Stomach (tissue), 19 donors: ENCODE measurements at places on chromosomes 5 and 9. TPM values are rescaled to one million over a fixed set of nuclear protein-coding genes. Genes with fewer than 3 reads are reported as not detected.
A peak's percentile ranks its signal among the peaks of the same experiment; 100 is the strongest.

DNA sequence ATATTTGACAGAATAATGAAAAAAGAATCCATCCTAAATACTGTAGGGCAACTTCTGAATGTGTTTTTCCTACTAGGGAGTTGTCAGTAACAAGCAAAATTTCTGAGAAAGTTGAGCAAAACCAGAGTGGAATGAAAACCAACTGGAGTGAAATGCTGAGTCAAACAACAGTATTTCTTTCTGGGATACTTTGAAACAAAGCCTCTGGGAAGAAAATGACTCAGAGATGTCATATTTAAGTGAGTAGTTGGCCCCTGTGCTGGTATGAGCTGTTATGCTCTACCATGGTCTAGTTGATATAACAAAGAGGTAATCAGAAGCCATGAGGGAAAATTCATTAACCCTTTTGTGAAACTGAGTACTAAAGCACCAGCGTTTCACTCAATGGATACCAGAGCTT, 372.1 kb upstream of the C9orf72 start:
- no peak for DNase-seq

DNA sequence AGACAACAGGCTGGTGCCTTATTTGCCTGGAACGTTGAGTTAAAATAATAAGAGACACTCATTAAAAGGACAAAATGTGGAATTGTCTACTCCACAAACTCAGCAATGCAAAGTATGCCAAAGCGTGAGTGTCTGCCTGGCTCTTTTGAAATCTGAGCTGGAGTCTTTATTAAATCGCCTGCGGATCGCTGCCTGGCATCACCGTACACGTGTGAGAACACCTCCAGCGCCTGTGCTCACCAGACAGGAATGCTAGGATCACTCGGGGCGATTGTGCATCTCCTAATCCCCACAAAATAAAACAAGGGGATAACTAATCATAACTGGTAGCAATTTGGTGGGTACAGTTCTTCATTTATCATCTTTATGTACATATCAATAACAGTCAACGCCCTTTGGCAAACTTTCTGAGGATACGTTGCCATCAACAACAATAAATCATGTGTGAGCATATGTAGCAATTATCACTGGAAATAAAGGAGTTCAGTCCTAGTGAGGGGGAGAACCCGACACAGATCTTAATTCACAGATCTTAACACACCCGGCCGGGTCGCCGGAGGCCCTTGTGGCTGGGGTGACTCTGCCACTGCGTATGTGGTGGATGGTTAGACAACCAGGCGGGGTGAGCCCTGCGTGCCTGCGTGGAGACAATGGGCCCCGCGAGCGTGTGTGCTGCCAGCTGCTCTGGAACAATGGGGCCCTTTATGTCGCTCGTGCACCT, 284.9 kb upstream of the IRX1 start:
- no peak for DNase-seq

- DNase-seq = peak; percentile 71
These were observed 244.2 kb upstream of the PIK3R1 start for GRCh38 chr5:67971223-67971830.

DNA sequence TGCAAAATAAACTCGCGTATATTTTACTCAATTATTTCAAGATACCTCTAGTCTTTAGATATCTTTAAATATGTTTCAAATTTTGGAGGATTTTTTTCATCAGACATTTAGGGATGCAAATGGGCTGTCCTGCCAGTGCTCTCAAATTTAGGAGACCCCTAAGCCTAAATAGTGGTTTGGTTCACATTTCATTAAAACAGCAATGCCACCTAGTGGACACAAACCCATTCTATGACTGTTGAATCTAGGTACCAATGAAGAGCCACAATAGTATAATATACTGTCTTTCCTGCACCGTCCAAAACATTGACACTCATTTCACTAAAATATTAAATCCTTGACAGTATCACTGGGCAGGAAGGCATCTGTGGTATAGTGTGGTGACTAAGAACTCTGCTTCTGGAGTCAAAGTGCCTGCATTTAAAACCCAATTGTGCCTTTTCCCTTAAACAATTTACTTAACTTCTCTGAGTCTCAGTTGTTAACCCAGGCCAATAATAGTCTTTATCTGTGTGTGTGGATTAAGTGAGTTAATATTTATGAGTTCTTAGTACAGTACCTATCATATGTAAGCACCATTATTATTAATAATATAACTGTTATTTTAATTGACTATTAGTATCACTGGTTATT, 148.0 kb downstream of the RORB start:
- DNase-seq = no peak

- DNase-seq = no peak
These were observed 119.6 kb downstream of the SEC61B start for GRCh38 chr9:99341686-99342085.

GRCh38 chr5:68384936-68385594, 169.5 kb downstream of the PIK3R1 start:
- no peak for DNase-seq

DNA sequence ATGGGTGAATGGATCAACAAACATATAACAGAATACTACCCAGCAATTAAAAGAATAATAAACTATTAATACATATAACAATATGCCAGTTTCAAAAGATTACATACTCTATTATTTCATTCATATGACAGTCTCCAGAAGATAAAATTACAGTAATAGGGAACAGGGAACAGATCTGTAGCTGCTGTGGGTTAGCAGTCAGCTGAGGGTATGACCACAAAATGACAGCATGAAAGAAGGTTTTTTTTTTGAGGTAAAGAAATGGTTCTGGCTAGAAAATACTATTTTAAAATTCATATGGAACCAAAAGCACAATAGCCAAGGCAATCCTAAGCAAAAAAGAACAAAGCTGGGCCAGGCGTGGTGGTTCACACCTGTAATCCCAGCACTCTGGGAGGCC, 73.0 kb upstream of the NR5A1 start:
- DNase-seq = no peak

DNA sequence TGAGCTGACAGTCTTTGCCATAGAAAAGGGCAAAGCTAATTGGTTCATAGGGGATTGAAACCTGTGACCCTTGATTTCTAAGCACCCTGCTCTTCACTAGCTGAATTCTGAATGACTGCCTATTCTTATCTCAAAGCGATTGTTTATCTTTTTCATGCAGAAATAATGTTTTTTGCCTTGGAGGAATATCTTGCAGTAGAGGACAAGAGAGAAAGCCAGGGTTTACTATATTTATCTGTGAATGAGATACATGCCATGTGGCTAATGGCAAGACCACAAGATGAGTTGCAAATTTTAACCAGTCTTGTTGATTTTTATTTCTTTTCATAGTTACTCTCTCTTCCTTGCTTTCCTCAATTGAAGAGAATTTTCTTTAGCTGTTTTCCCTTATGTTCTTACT, 185.0 kb downstream of the CNTLN start:
- no peak for DNase-seq

DNA sequence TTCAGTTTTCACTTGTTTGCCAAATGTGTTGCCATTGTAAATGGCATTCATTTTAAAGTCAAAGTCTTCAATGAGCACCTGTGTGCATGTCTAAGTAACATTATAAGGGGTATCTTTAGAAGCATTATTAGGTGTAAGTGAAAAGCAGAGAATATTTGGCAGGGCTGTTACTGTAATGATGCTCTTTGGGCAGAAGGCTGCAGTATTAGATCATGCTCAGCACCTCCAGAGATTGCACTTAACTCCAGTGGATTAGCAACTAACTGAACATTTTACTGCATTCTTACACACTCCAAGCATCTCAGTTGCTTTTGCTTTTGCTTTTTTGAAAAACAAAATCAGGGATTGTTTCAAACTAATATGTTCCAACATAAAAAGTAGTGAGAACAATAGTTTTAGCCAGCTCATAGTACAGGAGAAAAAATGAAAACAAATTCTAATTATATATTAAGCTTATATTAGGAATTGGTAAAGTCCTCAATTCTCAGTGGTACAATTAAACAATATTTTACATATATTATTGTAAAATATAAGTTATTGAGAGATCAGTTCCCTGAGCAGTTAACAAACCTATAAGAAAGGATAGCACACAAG, 1740.9 kb upstream of the CDH9 start:
- DNase-seq = peak; percentile 26

ARSI gene
- total RNA-seq = 7.0 TPM

EMB gene
- total RNA-seq = 24.1 TPM

LCN1 gene
- not detected for total RNA-seq
